Effector memory CD8-positive, alpha-beta T cell (primary cell): ENCODE measurements at places on chromosomes 4 and X.

GRCh38 chr4:182478475-182478874, 235.3 kb downstream of the TENM3 start:
- DNase-seq: no peak

- DNase-seq: no peak
Observed at GRCh38 chrX:16700734-16701133, 11.7 kb downstream of the CTPS2 start.

DNA sequence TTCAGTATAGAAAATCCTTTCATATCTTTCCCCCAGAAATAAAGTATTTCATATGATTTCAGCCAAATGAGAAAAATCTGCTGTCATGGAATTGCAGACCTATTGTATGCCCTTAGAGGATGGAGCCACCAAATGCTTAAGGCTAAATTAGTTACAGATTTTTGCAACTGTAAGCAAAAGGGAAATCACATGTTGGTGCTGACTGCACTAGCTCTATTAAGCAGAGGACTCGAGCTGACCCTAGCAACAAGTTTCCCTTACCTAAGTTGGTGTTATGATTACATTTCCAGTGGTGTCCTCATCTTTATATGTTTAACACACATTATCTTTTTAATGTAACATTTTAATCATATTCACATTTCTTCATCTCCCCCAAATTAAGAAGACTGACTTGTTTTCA, 58.3 kb upstream of the DOCK11 start:
- no peak for DNase-seq

- DNase-seq: no peak
Observed at GRCh38 chr4:10205223-10205622, 88.6 kb upstream of the WDR1 start.

DNA sequence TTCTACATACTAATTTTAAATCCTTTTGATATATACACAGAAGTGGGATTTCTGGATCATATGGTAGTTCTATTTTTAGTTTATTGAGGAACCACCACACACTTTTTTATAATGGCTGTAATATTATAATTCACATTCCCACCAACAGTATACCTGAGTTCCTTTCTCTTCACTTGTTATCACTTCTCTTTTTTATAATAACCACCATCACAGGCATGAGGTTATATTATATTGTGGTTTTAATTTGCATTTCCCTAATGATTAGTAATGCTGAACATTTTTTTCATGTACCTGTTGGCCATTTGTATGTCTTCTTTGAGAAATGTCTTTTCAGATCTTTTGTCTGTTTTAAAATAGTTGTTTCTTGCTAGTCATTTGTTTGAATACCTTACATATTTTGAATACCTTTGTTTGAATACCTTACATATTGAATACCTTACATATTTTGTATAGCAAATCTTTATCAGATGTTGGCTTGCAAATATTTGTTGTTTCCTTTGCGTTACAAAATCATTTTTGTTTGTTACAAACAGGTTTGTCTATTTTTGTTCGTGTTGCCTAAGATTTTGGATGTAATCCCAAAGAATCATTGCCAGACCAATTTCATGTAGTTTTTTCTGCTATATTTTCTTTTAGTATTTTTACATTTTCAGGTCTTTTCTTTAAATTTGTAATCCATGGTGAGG, 198.5 kb upstream of the KLF8 start:
- DNase-seq: no peak

DNA sequence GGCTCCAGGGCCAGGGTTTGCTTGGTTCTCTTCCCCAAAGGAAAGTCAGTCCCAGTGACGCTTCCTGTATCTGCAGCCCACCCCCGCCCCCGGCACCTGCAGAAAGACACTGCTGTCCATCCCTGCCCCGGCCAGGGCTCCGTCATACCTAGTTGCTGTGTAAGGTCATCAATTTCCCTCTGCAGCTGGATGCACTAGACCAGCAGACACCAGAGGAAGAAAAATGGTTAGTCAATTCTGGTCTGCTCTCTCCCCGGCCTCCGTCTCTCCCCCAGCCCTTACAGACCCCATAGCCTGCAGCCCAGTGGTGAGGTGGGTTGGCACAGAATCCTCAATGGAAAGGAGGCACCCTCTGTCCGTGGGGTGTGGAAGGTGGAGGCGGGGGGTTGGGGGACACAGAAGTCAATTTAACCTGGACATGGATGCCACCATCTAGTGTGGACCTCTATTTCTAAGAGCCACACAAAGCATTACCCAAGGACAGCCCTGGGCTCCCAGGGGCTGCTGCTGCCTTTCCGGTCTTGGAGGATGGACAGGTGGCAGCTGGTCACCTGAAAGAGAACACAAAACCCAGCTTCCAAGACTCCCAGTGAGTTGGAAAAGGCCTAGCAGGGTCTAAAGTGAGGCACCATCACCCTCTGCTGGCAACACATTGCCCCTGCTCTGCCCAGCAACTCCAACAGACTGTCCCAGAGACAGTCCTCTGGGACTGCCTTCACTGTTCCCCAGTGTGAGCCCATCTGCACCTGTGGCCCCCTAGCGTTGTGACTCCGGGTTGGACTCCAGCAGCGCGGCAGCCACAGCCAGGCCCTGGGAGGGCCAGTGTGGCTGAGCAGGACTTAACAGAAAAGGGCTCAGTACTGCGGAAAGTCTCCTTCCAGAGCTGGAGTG, 40.2 kb upstream of the NHSL2 start:
- no peak for DNase-seq

DNA sequence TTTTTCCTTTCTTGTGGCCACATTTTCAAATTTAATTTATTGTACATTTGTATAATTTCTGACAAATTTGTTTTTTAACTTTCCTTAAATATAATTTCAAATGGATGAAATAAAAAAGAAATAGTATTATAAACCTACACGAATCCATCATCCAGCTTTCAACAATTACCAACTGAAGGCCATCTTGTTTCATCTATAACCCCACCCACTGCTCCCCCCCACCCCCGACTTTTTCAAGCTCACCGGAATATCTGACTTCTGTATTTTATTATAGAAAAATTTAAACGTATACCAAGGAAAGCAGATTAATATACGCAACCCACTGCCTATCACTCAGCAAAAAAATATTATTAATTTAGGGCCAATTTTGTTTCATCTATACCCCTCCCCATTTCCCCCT, 1.1 kb downstream of the MORF4L2 start:
- DNase-seq: no peak

DNA sequence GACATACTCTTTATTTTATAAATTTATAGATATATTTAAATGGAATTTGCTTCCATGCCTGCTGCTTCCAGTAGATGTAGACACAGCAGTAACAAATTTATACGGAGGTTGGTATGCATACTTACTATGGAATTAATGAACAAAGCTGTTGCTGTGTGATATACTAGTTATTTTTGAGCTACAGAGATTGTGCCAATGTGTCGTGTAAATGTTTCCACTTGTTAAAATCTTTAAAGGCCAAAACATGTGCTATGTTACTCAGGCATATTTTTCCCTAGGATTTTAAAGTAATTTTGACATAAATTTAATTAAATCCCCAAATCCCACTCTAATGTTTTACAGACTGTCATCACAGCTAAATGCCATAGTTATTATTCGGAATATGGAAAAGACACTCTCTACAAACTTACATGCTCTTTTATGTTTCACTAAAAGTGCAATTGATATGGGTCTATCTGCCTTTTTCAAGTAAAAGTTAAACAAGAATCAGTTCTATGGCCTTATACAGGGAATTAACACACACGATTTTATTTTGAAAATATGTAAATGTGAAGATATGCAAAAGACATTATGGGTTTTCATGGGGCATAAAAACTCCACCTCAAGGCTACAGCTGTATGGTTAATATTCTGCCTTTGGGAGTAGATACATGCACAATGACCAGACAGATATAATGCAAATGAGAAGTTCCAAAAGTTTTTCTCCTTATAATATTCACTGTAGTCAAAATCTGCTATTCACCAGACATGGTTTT, 256.8 kb downstream of the FSTL5 start:
- no peak for DNase-seq

DNA sequence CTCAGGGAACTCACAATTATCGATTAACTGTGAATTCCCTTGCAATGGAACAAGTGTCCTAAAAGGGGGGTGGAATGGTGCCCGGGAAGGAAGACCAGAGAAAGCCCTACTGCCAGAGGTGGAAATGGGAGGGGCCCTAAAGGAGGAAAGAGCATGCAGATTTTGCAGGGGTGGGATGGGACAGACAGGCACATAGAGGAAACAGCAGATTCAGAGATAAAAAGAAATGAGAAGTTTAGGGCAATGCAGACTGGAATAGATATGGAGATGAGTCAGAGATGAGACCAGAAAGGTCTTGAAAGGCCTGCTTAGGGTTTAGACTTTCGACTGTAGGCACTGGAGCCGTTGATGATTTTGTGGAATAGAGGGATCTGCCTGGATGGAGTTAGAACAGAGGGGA, 57.4 kb upstream of the PITX2 start:
- no peak for DNase-seq

- no peak for DNase-seq
Observed at GRCh38 chr4:1354136-1354982, 7.4 kb downstream of the UVSSA start.

GRCh38 chrX:97145934-97146333, 262.2 kb downstream of the RPA4 start:
- no peak for DNase-seq

- no peak for DNase-seq
Observed at GRCh38 chr4:92618968-92619367, 315.2 kb downstream of the GRID2 start.

GRCh38 chrX:96721354-96721753, 36.7 kb downstream of the DIAPH2 start:
- DNase-seq: no peak

DNA sequence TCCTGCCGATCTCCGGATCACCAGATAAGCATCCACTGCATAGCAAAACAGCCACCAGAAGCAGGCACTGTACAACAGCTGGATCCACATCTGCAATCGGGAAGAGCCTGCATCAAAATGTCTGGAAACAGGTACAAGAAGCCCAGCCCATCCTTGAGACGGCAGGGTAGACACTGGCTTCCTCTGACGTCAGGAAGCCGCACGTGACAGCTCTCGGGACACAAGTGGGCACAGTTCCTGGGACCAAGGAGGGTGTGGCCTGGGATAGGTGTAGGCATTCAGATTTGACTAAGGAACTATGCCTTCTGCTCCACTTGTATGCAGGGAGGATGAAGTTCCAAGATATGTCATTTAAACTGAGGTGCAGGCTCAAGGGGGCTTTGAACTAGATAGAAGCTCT, 6.3 kb downstream of the GPR143 start:
- DNase-seq: no peak

DNA sequence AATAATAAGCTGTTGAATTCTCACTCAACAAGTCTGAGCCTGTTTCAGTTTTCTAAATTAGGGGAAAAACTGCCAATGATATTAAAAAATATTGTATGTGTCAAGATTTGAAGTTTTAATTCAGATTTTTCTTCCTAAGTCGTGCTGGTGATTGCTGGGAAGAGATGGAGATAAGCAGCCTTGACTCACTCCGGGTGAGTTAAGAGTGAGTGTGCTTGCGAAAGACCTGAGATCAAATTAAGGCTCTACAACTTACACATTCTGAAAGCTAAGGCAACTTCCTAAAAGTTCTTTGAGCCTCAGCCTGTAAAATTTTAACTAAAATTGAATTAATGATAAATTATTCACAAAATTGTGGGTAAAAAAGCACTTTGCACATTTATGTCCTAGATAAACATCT, 1441.2 kb downstream of the PCDH7 start:
- DNase-seq: no peak

DNA sequence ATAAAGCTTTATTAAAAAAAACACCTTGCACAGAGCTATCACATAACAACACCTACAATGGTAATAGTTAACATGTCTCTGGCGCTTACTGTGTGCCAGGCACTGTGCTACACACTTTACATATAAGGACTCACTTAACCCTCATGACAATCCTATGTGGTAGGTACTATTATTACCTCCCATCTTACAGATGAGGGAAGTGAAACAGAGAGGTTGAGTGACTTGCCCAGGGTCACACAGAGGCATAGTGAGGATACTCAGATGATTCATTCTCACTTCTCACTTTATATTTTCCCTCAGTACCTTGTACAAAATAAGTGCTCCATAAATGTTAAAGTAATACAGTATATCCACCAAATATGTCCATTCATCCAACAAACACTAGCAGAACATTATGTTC, 43.4 kb upstream of the IQSEC2 start:
- no peak for DNase-seq

- peak; percentile 13 for DNase-seq
Observed at GRCh38 chr4:102761296-102761701, 531 bp upstream of the MANBA start.

DNA sequence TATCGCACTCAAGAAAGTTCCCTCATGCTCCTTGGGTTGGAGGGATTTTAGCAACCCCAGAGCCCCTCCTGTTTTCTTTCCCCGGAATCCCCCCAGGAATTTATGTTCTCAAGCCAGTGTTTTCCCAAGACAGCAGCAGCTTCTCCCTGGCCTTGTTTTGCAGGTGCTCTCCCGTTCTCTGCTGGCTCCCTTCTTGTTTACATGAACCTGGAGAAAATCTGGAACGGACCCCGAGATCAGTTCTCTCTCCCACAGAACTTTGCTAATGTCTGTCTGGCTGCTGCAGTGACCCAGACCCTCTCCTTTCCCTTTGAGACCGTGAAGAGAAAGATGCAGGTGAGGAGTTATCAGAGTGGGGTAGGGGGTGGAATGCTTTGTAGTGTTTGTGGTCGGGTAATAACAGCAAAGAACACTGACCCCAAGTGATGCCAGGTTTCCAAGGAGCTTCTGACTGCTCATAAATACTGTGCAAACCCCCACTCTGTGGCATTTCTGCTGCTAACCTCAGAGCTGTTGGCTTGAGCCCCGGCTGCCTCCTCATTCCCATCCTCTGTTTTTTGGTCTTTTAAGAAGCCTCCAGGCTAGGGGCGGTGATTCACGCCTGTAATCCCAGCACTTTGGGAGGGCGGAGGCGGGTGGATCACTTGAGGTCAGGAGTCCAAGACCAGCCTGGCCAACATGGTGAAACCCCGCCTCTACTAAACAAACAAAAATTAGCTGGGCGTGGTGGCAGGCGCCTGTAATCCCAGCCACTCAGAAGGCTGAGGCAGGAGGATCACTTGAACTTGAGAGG, 11.1 kb downstream of the SLC25A43 start:
- no peak for DNase-seq

DNA sequence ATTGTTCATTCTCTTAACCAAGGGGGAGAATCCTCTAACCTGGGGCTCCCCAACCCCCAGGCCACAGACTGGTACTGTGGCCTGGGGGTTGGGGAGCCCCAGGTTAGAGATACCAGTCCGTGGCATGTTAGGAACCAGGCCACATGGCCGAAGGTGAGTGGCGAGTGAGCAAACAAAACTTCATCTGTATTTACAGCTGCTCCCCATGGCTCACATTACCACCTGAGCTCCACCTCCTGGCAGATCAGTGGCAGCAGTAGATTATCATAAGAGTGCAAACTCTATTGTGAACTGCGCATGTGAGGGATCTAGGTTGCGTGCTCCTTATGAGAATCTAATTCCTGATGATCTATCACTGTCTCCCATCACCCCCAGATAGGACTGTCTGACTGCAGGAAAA, 957.2 kb upstream of the PRKX start:
- no peak for DNase-seq

DNA sequence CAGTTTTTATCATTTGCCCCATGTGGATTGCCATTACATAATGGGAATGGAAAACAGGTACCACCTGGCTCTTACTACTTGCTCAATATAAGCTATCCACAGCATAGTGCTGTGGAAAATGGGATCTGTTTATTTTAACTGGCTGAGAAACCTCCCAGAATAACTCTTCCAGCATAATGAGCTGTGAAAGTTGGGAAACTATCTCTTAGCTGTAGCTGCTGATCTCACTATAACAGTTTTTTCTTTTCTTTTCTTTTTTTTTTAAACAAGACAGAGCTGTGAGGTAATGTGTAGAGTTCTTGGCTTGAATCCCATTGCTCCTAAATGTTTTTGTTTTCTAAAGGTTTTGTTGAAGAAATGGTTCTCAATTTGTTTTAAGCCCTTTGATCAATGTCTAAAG, 988.3 kb downstream of the PCDH19 start:
- no peak for DNase-seq
